ENCODE measurements at places on chromosomes 11 and 22. TPM values are rescaled to one million over a fixed set of nuclear protein-coding genes. Genes with fewer than 3 reads are reported as not detected.

GRCh38 chr22:19740586-19740985 lies 17.2 kb downstream of the GP1BB start:
- DNase-seq, result no peak

- no peak for DNase-seq
Measured at GRCh38 chr11:121683791-121684190, 231.0 kb upstream of the SORL1-AS1 start.

DNA sequence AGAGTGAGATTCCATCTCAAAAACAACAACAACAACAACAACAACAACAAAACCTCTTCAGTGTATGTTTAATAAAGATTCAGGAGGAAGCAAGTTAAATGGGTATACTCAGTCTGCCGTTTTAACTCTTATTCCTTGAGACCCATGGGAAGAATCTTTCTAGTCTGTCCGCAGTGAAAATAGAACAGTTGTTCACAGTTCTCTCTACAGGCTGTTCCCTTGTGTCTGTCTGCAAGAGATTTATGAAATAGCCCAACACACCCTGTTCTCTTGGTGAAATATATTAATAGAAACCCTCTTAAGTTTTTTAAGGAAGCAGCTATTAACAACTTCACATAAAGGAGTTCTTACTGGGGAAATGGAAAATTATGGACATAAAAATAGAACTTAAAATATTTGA lies 682.2 kb upstream of the RAG2 start:
- DNase-seq, result no peak

GRCh38 chr22:32795214-32795596 lies 6.3 kb upstream of the TIMP3 start:
- DNase-seq, result no peak

- DNase-seq, result peak; percentile 61
Measured at GRCh38 chr22:18023509-18024275, 669 bp downstream of the MICAL3 start.

DNA sequence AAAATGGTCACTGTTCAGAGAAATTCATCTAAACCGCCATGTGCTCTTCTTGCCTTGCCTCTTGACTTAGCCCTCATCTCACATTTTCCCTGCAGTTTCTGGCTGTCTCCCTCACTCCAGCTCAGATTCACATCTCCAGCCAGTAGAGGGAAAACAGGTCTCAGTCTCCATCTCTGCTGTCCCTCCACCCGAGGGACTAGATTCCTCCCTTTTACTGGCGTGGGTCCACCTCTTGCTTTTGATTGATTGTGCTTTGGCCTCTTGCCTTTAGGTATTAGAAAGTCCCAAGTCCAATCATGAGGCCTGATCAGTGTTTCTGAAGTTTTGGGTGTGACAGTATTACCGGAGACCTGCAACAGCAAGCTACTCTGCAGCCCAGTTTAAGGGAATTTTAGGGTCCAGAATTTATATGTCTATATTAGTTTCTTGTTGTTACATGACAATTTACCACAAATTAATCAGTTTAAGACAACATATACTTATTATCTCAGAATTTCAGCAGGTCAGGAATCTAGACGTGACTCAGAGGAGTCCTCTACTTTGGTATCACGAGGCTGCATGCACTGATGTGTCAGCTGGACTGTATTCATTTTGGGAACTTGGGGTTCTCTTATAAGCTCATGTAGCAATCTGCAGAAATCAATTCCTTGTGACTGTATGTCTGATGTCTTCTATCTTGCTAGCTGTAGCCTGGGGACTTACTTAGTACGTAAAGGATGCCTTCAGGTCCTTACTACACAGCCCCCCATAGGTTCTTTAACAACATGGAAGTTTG lies 805.2 kb upstream of the CCDC90B start:
- DNase-seq, result no peak

- no peak for DNase-seq
Measured at GRCh38 chr11:86678823-86679222, 6.4 kb upstream of the ME3 start.

- DNase-seq, result peak; percentile 85
Measured at GRCh38 chr22:30968015-30968923, at the start of gene MORC2. TSS of gene MORC2 (minus strand) at chr22:30968774. CDS start at chr22:30967889, 885 bp downstream.

GRCh38 chr11:27696961-27697360 lies 3.3 kb downstream of the BDNF start:
- no peak for DNase-seq

GRCh38 chr11:72821920-72822799 lies 7.9 kb downstream of the ATG16L2 start:
- DNase-seq, result peak; percentile 94

GRCh38 chr11:107043242-107044006 lies 25.1 kb upstream of the GUCY1A2 start:
- no peak for DNase-seq

DNA sequence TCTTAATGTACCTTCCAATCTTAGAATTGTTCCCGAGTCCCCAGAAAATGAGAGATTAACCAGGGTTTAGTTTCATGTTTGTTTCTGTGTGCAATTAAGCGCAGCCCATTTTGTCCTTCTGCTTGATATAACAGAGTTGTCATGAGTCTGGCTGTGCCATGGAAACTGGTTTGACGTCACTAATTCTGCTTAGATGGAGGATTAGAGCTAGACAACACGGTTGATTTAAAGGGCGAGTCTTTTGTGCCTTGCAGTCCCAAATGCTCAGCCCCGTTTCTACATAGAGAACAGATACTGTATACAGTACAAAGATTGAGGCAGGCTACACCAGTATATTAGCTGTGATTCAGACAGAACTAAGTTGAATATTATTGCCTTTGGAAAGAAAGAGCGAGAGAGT lies 45.5 kb upstream of the ALKBH3 start:
- no peak for DNase-seq

DNA sequence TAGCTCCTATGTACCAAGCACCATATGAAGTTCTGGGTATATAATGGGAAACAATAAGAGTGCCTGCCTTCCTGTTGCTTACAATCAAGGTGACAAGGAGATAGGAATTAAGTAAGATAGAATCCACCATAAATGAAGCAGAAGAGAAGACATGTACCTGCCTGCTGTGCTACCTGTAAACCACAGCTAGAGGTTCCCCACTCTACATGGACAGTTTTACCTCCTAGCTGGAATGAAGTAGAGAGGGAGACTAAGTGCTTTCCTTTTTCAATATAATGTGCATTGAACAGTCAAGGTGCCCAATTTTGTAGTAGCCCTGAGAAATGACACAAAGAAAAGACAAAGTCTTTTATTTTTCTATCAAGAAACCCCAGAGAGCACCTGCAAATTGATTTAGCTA lies 984.6 kb downstream of the DLG2 start:
- no peak for DNase-seq

DNA sequence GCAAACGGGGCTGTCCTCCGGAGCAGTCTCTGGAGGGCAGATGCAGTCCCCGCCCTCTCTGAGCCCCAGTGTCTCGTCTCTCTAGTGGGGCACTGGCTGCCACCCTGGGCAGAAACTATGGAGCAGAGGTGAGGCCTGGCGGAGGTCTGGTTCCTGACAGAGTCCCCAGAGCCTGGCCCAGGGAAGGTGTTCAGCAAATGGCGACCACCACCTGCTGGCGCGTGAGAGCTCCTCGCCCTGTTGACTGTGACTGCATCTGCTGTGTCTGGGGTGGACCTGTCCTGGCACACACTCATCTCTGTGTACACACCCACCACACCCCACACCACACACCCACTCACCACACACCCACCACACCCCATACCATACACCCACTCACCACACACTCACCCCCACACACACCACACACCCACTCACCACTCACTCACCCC lies 18.3 kb upstream of the TTLL12 start:
- DNase-seq, result no peak

- no peak for DNase-seq
Measured at GRCh38 chr22:20672732-20673131, 101.2 kb upstream of the SERPIND1 start.

Gene DSCAML1
- 0.42 TPM for total RNA-seq

Gene OR8H3
- not detected for total RNA-seq

Gene CHST1
- total RNA-seq, result 0.23 TPM

Gene MRGPRX3
- total RNA-seq, result not detected

Measured in liver (tissue), 10 donors.